ENCODE measurements at places on chromosomes 3 and 15.

DNA sequence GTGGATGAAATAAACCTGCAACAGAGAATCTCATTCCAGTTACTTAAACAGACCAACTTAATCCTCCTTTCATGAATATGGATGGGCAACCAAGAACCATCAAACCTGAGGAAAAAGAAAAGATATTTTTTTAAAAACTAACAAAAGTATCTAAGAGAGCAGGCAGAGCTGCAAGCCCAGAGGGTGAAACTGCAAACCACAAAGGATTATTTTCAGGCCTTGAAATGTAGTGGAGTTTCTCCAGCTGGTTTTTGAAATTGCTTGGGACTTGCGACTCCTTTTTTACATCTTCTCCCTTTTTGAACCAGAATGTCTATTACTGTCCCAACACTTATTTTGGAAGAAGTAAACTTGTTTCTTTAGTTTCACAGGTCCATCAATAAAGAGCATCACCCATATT lies 87.4 kb downstream of the STAG1 start:
- DNase-seq: no peak

GRCh38 chr15:85314146-85314545 lies 66.3 kb upstream of the AKAP13 start:
- no peak for DNase-seq

- no peak for DNase-seq
Observed at GRCh38 chr3:13482106-13482690, 2.1 kb downstream of the HDAC11 start.

GRCh38 chr3:151227266-151227806 lies 24.3 kb upstream of the GPR171 start:
- no peak for DNase-seq

- DNase-seq: no peak
Observed at GRCh38 chr15:24858737-24859601, 95.8 kb upstream of the SNRPN start.

GRCh38 chr3:162295323-162295983 lies 798.8 kb downstream of the OTOL1 start:
- DNase-seq: no peak

GRCh38 chr3:14042680-14043079 lies 82.0 kb downstream of the CHCHD4 start:
- DNase-seq: no peak

GRCh38 chr3:160929595-160929994 lies 173.6 kb downstream of the PPM1L start:
- DNase-seq: no peak

GRCh38 chr15:57337868-57338411 lies 38.4 kb upstream of the CGNL1 start:
- no peak for DNase-seq

GRCh38 chr3:51619983-51620382 lies 51.1 kb upstream of the TEX264 start:
- no peak for DNase-seq

All from NCI-H345 (cell line).